Stimulated activated CD4-positive, alpha-beta T cell treated with anti-CD3 and anti-CD28 coated beads, Interleukin-1b, Interleukin-23, amount 100 ng/mL, for 1 hour (primary cell): ENCODE measurements at places on chromosomes 4 and X.

- DNase-seq: no peak
These were observed 64.7 kb upstream of the GPR78 start for GRCh38 chr4:8515316-8516060.

GRCh38 chr4:88706574-88706973 is 8.9 kb upstream of the NAP1L5 start:
- no peak for DNase-seq

GRCh38 chr4:81131066-81131465 is 84.0 kb downstream of the PRKG2 start:
- DNase-seq: no peak

DNA sequence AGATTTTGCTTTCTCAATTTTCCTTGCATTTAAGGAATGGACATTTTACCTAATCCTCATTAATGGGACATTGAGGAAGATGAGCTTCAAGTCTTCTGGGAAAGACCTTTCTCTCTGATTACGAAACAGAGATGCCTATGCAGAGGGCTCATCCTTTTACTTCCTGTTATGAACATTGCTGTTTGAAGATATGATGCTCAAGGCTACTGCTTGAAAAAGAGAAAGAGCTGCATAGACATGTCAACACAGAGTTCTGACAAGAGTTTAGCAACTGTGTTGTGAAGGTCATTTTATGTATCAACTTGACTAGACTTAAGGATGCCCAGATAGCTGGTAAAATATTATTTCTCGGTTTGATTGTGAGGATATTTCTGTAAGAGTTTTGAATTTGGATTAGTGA is 13.8 kb upstream of the GNPDA2 start:
- no peak for DNase-seq

DNA sequence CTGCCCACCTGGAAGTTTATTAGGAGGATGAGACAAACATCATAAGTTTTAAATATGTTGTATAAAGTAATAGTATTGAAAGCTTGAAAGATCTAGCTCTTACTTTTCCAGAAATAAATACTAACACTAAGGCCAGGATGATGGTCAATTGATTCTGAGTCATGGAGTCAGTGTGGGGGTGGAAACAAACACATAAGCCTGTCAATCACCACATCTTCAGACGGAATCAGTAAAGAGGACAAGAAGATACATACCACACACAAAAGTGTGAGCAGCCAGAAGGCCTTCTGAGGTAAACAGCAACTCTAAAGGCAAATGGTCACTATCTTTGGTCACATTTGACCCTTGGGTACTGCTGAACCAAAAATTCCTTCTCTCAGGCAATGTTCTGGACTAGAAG is 365.0 kb upstream of the RASGEF1B start:
- no peak for DNase-seq

GRCh38 chr4:139223682-139224317 is 46.8 kb upstream of the ELF2 start:
- DNase-seq: no peak

DNA sequence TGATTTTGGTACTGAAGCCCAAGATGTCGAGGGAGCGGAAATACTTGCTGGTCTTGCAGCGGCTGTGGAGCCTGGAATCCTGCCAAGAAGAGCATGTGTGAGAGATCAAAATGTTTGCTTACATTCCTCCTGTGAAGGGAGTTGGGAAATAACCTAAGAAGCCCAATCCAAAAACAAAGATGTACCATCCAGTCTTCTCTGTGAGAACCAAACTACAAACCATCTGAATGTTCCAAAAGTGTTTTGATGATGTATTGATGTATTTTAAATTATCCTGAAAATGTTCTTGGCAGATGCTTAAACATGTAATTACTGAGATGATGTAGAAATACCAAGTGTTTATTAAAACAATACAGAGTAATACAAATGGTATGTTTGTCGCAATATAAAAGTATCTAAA is 10.1 kb upstream of the ADH1A start:
- no peak for DNase-seq

GRCh38 chr4:24770667-24771066 is 24.7 kb upstream of the SOD3 start:
- DNase-seq: no peak

DNA sequence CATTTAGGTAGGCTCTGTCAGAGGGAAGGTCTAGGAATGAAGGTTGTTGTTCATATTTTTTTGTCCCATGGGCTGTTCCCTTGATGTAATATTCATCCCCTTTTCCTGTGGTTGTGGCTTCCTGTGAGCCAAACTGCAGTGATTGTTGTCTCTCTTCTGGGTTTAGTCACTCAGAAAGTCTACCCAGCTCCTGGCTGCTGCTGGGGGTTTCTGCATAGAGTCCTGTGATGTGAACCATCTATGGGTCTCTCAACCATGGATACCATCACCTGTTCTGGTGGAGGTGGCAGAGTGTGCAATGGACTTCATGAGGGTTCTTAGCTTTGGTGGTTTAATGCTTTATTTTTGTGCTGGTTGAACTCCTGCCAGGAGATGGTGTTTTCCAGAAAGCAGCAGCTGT is 122.8 kb downstream of the ZC4H2 start:
- no peak for DNase-seq

DNA sequence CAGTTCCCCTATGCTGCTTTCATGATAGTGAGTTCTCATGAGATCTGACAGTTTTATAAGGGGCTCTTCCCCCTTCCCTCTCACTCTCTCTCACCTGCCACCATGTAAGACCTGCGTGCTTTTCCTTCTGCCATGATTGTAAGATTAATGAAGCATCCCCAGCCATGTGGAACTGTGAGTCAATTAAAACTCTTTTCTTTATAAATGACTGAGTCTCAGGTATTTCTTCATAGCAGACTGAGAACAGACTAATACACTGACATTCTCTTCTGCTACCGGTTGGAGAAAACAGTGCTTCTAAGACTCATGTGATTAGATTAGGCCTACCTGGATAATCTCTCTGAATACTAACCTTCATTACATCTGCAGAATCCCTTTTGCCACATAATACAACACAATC is 45.4 kb upstream of the TRPC5OS start:
- DNase-seq: no peak

- no peak for DNase-seq
These were observed 79.1 kb upstream of the DDX60 start for GRCh38 chr4:168397611-168398169.

GRCh38 chr4:102318105-102318504 is 27.2 kb downstream of the SLC39A8 start:
- no peak for DNase-seq

- no peak for DNase-seq
These were observed 41.0 kb upstream of the PITX2 start for GRCh38 chr4:110663738-110664444.

- no peak for DNase-seq
These were observed 150.9 kb downstream of the SPRY1 start for GRCh38 chr4:123547216-123548165.

- no peak for DNase-seq
These were observed 781.0 kb upstream of the HTR2C start for GRCh38 chrX:113802837-113803236.

GRCh38 chrX:18961686-18962085 is 22.2 kb downstream of the PHKA2 start:
- no peak for DNase-seq

GRCh38 chrX:125378205-125378604 is 58.5 kb downstream of the TEX13C start:
- DNase-seq: no peak

DNA sequence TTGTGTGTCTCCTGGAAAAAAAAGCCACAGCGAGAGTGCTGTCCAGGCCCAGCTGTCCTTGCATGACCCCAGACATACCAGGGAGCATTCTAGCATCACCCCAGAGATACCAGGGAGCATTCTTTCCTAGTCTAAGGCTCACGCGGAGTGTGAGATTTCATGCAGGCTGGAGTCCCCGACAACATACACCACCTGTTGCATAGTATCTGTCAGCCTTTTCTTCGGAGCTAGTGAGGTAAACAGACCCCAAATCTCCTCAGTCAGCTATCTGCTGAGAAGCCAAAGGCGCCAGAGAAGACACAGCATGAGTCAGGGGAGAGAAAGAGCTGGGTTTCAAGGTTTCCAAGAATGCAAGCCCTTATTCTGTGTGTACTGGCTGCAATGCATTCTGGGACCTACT is 23.1 kb upstream of the ZXDA start:
- DNase-seq: no peak

DNA sequence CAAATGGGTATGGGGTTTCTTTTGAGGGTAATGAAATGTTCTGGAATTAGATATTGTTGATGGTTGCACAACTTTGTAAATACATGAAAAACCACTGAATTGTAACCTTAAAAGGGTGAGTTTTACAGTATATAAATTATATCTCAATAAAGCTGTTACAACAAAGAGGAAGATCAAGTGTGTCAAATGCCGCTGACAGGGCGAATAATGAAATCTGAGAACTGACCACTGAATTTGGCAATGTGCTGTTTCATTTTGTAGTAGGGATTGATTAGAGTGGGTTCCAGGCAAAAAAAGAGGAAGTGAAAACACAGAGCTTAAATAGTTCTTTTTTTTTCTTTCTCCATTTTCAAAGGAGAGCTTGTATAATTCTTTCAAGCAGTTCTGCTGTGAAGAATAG is 161.1 kb upstream of the NAP1L5 start:
- DNase-seq: no peak

DNA sequence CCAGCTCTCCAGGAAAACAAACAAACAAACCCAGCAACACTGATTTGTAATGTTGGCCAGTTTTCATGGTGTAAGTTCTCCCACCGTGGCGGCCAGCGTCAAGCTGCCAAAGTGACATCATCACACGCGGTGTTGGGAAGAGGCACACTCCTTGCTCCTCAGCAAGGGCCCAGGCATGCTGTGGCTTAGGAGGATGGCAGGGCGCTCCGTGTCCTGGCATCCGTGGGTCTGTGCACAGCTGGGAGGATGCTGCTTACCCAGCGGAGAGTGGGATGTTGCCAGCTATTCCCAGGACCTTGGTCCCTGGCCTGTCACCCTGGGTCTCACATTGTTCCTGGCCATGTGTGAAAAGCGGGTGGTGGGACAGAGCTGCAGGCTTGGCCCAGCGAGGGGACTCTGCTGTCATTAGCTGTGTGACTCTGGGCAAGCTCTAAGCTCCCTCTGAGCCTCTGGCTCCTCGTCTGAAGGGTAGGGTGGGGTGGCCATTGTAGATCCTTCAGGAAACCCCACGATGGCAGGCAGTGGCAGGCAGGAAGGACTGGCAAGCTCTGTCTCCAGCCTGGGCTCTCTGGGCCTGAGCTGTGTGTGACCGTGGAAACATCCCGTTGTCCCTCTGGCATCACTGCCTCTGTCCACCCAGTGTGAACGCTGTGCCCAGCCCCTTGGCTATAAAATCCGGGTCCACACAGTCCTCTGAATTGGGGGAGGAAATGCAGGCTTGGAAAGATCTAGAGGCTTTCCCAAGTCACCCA is 10.8 kb downstream of the PSAPL1 start:
- DNase-seq: no peak

GRCh38 chrX:14712096-14712495 is 160.8 kb downstream of the FANCB start:
- DNase-seq: no peak

DNA sequence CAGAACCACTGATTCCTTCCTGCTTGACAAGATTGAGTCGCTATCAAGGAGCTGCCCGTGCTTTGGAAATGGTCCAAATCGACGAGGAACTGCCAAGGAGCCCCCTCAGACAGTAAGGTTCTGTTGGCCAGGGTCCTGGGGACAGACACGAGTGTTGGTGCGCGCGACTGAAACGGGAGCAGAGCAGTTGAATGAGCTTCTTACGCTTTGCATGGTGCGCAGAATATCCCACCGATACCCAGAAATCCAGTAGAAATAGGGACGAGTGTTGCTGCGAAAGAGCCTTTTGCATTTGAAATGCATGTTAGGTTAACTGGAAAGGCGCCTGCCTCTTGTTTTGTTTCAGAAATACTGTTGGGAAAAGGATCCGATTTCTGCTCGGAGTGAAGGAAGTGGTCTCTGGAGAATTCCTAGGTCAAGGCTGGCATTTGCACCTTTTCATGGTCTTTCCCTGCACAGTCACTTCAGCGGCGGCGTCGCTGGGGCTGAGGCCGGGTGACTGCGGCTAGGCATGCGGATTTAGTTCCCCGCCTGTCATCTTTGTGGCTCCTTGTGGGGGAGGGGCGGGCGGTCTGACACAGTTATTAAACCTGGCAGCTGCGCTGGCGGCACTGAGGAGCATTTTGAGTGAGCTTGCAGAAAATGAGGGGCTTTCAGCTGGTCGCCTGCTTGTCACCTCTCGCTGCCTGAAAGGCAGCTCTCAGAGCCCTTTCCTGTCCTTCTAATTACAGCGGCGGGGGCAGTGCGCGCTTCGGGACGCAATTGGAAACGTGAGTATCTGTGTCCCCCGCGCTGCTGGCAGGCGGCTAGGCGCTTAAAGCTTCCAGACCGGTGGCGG is 51.5 kb upstream of the TRIM2 start:
- peak; percentile 7 for DNase-seq

DNA sequence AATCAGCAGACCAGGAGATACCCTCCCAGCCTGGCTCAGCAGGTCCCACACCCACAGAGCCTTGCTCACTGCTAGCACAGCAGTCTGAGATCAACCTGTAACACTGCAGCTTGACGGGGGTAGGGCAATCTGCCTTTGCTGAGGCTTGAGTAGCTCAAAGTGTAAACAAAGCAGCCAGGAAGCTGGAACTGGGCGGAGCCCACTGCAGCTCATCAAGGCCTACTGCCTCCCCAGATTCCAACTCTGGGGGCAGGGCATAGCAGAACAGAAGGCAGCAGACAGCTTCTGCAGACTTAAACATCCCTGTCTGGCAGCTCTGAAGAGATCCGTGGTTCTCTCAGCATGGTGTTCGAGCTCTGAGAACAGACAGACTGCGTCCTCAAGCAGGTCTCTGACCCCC is 15.1 kb upstream of the GABRA2 start:
- DNase-seq: no peak

GRCh38 chr4:152989554-152989970 is 53.4 kb downstream of the FHDC1 start:
- no peak for DNase-seq

DNA sequence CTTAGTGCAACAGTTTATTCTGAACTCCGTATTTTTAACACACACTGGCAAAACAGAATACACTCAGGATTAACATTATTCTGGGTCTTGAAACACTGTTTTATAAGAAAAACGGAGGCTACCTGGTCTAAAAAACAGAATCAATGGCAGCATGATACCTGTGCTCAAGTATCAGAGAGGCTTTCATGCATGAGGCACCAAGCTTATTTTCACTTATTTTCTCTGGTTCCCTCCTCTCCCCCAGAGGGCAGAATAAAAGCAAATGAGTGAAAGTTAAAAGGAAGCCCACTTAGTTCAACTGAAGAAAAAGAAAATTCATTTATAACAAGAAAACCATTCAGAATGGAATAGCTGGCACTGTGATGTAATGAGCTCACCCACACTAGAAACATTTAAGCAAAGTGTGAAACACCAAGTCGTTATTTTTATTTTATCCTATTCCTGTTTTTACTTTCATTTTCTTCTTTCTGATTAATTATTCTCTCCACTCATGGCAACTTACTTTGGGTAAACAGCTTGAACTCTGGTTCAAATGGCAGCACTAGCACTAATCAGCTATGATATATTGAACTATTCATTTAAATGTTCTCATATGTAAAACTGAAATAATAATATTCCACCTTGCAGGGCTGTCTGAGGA is 211.8 kb downstream of the PPP3CA start:
- DNase-seq: no peak

GRCh38 chr4:183249854-183250253 is 70.2 kb downstream of the CLDN22 start:
- DNase-seq: no peak
